Osteocyte (in vitro differentiated cells): ENCODE measurements at places on chromosomes 16 and 17. TPM values are rescaled to one million over a fixed set of nuclear protein-coding genes. Genes with fewer than 3 reads are reported as not detected.

Gene PRSS27
- total RNA-seq, result 4.2 and 5.5 TPM in 2 replicates

Gene MVP
- total RNA-seq, result 150 and 157 TPM in 2 replicates

GRCh38 chr17:70230850-70231640 is 61.7 kb downstream of the KCNJ2 start:
- H3K27ac ChIP-seq, result no peak overlapping the region
- H3K4me1 ChIP-seq, result peaks cover 8% of the 10 kb centered on the region
- DNase-seq, result no peak
- H3K36me3 ChIP-seq, result no peaks in the 10 kb centered on the region
- H3K4me3 ChIP-seq, result no peak overlapping the region
- H3K27me3 ChIP-seq, result peaks cover 20% of the 10 kb centered on the region

GRCh38 chr16:82667437-82667836 is 40.7 kb downstream of the CDH13 start:
- H3K27ac ChIP-seq, result no peak overlapping the region
- H3K27me3 ChIP-seq, result no peaks in the 10 kb centered on the region
- no peaks in the 10 kb centered on the region for H3K4me1 ChIP-seq

Gene RAB40C
- total RNA-seq, result 17.1 and 20.0 TPM in 2 replicates
